Right hindlimb (tissue), 1 donor: ENCODE measurements at places on chromosomes 1 and 21.

DNA sequence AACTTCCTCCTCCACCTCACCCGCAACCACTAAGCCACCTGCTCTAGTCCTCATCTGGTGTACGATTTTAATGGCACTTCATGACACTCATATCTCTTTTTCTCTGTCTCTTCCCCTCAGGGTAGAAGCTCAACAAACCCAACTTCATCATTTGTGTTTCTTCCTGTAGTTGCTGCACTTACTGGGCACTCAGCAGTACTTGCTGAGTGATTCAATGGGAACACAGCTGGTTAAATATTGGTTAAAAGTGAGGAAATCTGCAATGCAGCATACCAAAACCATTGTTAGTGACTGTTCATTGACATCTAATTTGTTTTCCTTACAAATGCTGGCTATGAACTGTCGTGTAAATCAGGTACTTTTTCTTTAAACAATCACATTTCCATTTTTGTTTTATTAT lies 541.1 kb upstream of the PRMT6 start:
- no peak for DNase-seq

GRCh38 chr1:25030674-25031589 lies 100.9 kb upstream of the RUNX3 start:
- DNase-seq = no peak

GRCh38 chr1:24742090-24742938 lies 2.9 kb upstream of the CLIC4 start:
- DNase-seq = no peak

- DNase-seq = no peak
Observed at GRCh38 chr1:176542352-176542751, 79.4 kb downstream of the PAPPA2 start.

DNA sequence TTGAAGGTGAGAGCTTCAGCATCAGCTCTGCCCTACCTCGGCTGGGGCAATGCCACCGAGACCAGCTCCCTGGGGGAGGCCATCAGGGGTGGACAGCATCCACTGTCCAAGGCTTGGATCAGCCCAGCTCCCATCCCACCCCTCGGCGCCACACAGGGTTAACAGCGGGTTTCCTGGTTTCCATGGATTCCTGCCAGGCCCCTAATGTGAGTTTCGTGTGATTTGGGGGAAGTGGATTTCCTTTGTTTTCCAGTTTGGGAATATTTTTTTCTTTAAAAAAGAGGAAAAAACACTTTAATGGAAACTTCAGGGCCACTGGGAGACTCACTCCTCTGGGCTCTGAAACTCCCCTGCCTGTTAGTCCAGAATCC lies 34.3 kb downstream of the CASZ1 start:
- DNase-seq = no peak

GRCh38 chr1:87501738-87502137 lies 173.1 kb downstream of the LMO4 start:
- DNase-seq = no peak

GRCh38 chr21:34205811-34206571 lies 132.6 kb downstream of the MRPS6 start:
- DNase-seq = no peak

DNA sequence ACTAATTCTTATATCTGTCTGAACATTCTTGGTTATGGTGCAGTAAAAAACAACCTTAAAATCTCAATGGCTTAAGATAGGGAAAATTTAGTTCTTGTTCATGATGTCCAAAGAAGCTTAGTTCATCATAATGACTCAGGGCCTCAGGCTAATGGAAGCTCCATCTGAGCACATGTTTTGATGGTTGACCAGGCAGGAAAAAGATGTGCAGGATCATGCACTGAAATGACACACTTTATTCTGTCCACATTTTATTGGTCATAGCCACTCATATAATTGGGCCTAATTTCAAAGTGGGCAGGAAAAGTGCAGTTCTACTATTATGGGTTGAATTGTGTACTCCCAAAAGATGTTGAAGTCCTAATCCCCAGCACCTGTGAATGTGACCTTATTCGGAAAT lies 198.2 kb downstream of the CENPF start:
- no peak for DNase-seq

DNA sequence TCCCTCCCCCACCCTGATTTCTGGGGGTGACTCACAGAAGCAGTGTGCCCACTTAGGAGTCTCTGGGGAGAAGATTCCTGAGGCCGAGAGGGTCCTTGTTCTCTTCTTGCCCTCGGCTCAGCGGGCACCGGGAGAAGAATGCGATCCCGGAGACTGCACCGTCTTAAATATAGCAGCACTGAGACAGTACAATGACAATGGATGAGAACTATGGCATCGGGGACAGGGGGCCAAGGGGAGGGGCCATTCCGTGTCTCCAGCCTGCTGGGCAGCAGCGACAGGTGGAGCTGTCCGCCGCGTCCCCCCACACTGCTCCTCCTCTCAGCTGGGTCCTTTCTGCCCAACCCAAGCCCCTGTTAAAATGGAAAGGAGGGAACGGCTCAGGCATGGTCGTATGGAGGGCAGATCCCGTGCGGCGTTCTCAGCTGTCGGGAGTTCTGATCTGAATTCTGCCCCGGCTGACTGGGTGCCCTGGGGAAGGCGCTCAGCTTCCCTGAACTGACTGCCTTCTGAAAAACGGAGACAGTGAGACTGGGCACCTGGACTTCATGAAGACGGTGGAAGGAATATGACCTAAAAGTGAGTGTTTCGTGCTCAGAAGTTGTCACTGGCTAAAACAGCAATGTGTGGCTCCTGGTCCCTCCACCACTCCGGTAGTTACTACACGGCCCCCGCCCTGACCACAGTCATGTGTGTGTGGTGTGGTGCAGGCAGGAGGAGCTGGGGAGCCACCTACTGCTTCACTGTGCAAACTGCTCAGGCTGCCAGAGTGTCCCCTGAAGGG lies at the start of gene MYOM3:
MYOM3 (minus strand) TSS at position 140 of the 784 bp plus-strand sequence. CDS start 3,499 bp downstream, outside the sequence.
- DNase-seq = peak; percentile 82

DNA sequence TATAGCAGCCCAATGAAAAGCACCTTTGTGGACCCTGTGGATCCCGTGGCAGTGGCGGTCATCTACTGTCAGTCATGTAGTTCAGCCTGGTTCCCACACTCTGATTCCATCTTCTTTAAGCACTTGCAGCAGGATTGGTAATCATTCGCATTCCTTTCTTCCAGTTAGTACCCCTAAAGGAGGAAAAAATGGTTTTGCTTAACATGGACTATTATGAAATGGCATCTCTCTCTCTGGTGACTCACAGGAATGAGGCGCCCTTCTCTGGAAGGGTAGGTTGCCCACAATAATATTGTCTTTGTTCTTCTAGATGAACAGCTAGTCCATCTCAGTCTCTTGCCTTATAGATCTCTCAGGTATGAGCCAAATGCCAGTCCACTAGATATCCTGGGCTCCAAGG lies 127.9 kb upstream of the MROH9 start:
- DNase-seq = no peak

DNA sequence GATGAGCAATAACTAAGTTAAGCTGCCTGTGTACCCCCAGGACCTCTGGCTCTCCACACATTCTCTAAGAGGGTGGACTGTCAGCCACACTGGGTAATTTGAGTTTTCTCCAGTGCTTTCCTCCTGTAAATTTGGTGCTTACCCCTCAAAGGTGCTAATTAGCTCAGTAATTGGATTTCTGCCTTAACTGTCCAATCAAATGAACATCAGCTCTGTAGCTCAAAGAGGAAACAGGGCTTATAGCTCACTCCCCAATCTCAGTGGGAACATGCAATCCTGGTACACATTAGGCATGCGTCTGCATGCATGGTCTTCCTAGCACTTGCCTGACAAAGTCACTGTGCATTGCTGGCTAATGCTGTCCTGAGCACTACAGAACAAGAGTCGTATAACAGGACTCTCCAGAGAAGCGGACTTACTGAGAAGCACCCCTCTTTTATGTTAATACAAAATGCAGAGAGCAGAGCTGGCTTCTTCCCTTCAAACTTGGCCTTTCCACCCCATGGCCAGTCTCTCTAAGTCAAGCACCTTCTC lies 110.1 kb downstream of the NTPCR start:
- no peak for DNase-seq

DNA sequence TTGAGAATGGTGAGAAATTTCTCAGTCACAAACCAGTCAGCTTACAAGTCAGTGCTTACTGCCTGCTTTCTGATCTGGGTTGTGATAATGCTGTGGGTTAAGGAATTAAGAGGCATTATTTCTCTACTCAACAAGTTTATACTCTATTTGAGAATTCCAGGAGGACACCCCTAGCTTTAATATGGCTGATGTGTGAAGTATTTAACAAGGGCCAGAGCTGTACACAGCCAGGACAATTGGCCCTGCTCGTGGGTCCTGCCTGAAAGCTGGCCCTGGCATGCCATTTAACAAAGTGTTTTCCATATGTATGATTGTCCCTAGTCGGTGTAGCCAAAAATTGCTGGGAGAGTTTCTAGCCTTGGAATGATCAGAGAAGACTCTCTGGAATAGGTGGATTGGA lies 43.2 kb downstream of the HHAT start:
- DNase-seq = no peak

DNA sequence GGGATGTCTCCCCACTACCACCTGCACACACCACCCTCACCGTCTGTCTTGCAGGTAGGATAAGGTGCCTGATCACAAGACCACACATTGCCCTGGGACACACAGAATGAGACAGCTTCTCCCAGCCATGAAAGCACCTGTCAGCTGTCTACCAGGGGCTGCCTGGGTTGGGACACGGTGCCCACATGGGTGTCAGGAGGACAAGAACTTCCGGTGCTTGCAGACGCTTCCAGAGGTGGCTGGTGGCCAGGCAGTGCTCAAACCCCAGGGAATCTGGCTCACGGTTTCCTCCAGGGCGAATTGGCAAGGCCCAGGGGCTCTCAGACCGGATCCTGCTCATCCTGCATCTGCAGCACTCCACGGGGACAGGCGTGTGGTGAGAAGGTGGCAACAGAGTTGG lies 182.6 kb upstream of the ARHGEF16 start:
- no peak for DNase-seq

DNA sequence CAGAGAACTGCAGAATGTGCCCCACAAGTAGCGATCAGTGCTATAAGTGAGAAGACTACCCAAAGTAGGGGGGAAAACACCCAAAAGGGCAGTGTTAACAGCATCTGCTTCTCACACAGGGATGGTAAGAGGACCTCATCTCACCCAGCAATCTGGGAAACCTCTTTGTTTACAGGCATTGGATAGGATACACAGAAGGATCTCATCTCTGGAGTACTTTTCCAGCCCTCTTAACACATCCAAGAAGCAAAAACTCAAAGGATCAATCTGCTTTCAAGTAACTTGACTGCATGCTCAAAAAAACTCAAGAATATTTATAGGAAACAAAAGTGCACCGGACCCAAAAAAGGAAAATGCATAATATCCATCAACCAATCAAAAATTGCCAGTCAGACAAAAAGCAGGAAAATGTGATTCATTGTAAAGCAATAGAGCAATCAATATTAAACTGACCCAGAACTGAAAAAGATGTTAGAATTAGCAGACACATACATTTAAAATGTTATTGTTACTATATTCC lies 311.0 kb upstream of the CXADR start:
- DNase-seq = no peak

GRCh38 chr1:41802532-41803501 lies 115.9 kb downstream of the HIVEP3 start:
- DNase-seq = peak; percentile 59

DNA sequence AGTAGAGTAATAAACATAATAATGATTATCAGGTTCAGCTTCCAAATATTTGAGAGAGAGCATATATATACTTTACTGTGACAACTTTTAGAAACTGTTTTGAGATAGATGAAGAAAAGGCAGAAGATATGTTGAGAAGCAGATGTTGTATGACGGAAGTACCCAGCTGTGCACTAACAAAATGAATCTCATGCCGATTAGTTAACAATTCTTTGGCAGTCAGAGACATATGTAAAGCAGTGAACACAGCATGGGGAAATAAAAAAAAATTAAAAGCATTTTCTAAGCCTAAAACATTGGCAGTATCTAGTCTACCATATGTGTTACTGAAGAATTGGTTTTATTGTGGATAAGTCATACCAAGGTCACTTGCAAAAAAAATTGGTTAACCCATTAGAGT lies 51.8 kb downstream of the MAGI3 start:
- no peak for DNase-seq

DNA sequence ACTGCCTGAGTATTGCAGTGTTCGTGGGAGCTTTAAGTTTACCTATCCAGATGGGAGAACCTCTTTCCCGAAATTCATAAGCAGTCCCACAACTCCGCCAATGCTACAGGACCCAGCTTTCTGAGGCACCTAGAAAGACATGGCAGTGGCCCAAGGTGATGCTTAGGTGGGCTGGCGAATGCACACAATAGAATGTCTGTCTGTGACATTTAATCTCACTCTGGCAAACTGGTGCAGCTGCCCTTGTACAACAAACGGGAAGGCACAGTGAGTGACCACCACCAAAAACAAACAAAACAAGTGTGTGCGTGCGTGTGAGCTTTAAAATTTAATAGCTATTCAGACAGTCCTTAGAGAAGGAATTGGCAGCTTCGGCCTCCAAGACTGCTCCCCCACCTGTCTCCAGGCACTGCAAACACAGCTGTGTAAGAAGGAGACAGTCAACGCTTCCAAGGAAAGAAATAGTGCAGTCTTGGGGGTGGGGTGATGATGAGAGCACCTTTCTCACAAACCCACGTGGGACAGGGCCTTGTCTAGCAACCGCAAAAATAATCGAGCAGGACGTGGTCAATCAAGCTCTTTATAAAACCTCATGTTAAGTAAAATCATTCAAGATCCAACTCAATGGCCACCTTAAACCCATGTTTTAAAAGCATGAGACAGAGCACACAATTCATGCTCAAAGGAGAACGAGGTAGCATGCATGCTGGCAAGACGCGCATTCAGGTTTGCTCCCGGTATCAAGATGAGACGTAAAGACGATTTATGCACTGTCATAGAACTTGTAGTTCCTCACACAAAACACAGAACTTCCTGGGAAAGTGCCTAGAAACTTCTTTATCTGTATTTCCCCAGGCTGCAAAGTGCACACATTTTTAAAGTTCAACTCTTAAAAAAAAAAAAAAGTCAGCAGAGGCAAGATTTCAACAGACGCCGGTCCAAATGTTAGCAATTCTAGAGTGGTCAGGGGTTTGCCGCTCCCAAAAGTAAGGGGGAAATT lies 84.1 kb downstream of the TM2D1 start:
- peak; percentile 86 for DNase-seq
